ENCODE measurements at places on chromosomes 13 and 19. TPM values are rescaled to one million over a fixed set of nuclear protein-coding genes. Genes with fewer than 3 reads are reported as not detected.

MAST3 gene
- total RNA-seq: 5.6 TPM

C13orf42 gene
- not detected for total RNA-seq

PRR22 gene
- total RNA-seq: 2.2 TPM

DNA sequence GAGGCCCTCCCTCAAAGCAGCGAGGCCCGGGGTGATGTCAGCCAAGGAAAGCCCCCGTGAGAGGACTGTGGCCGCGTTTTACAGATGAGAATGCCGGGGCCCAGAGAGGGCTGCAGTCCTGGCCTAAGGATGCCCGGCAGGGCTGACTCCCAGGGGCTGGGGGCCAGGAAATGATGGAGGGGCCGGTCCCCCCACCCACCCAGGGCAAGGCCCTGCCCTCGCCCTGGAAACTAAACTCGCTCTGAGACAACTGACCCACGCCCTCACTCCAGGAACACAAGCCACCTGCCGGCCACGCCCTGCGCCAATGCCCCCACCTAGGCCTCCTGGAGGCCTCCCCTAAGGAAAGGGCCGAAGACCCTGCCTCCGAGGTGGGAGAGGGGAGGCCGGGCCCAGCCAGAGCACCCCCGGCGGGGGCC is 7.2 kb downstream of the ZBTB7A start:
- no peak for DNase-seq

DNA sequence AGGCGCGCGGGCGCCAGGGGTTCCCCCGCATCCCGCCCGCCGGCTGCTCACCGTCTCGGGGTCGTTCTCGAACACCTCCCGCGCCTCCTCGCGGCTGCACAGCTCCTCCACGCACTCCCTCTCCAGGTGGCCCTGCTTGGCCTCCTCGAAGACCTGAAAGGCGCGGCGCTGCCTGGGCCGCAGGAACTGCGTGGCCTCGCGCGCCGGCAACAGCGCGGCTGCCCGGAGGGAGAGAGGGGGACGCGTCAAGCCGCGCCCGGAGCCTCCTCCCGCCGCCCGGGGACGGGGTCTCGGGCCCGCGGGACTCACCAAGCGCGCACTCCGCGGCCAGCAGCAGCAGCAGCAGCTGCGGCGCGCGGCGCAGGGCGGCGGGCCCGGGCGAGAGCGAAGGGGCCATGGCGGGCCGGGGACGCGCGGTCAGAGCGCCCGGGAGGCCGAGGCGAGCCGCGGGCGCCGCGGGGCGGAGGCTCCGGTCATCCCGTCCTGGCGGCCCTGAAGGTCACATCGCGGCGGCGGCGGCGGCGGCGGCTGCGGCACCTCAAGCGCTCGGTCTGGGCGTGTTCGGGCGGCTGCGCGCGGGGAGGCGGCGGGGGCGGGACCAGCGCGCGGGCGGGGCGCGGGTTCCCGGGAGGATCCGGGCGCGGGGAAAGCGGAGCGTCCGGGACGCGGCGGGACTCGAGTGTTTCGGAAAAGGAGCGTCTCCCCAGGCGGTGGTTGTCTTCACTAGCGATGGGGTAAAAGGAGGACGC is at the start of gene GAS6:
Gene GAS6, minus strand, starts transcription at position 553 of the 749 bp plus-strand sequence. Its CDS starts 156 bp downstream, at position 397.
- DNase-seq: peak; percentile 87

GRCh38 chr19:40055049-40055448 is 982 bp downstream of the ZNF780B start:
- no peak for DNase-seq

- DNase-seq: peak; percentile 93
These were observed 15.0 kb downstream of the NFIX start for GRCh38 chr19:13010038-13010991.

DNA sequence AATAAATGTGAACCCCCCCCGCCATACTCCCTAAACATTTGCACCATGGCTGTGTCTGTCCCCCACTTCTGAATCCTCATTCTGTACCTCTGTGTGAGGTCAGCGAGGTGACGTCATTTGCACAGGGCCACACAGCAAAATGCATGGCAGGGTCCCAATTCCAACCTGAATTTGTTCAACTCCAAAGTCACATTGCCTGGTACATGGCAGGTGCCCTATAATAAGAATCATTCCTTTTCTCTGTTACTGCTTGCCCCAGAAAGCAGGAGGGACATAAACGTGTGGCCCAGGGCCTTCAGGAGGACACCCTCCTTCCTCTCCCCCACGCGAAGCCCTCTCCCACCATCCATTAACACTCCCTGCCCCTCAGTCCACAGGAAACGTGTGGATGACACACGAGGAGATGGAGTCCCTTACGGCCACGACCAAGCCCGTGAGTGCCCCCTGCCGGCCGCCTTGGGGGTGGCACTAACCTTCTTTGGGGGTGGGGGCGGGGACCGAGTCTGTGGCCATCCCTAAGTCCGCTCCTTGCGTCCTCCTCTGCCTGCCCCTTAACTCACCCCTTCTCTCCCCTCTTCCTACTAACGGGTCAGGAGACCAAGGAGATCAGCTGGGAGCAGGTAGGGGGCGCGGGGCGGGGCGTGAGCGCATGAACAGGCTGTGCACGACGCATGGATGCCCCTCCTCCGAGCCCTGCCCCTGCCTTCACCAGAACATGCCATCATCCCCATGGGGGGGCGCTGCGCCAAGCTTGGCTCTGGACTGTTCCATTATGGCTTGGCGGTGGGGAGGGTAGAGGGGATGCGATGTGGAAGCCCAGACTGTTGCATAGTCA is 9.4 kb downstream of the HRC start:
- DNase-seq: peak; percentile 93

Measured in posterior vena cava (tissue), 2 donors.